ENCODE measurements at places on chromosomes 6 and 20. TPM values are rescaled to one million over a fixed set of nuclear protein-coding genes. Genes with fewer than 3 reads are reported as not detected.
A peak's percentile ranks its signal among the peaks of the same experiment; 100 is the strongest.

DNA sequence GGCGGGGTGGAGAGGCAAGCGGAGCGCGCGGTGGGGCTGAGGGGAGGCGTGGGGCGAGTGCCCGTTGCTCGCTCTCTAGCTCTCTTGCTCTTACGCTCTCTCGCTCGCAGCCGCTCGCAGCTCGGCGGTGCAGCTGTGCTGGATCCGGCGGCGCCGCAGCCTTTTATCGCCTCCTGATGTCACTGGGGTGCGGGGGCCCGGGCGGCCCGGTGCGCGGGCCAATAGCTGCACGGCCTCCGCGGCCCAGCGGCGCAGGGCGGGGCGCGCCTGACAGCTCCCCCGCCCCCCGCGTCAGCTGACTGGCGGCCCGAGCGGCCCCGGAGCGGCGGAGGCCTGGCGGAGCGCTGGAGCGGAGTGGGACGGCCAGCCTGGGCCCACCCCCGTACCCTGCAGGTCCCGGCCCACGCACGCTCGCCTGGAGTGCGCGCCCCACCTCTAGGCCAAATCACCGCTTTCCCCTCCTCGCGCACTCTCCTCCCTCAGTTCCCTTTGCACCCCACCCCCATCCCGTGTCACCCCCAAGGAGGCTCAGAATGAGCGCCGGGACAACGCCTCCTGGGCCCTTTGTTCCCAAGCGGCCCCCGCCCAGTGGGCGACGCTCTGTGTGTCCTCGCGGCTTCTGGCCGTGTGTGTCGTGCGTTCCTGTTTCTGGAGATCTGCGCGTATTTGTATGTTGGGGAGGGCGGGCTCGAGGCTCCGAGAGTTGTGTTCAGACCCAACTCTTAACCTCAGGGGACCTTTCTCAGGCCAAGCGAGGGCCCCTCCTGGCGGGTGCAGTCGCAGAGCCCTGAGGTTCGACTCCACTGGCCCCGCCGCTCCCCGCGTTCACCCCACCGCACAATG is at the start of gene MAFB:
TSS of gene MAFB (minus strand) at position 137 of the 843 bp plus-strand sequence. CDS start 386 bp downstream, outside the sequence.
- peaks cover 53% of the 10 kb centered on the region for H3K27me3 ChIP-seq
- no peaks in the 10 kb centered on the region for H3K4me1 ChIP-seq
- peak within 1 kb of the TSS; percentile 69 for H3K4me3 ChIP-seq
- H3K27ac ChIP-seq: peak within 1 kb of the TSS; percentile 44

GRCh38 chr20:13261460-13262301 is 40.6 kb downstream of the ISM1 start:
- no peak overlapping the region for H3K4me3 ChIP-seq
- H3K36me3 ChIP-seq: no peaks in the 10 kb centered on the region
- DNase-seq: peak; percentile 92
- peaks cover 2% of the 10 kb centered on the region for H3K4me1 ChIP-seq
- no peaks in the 10 kb centered on the region for H3K27me3 ChIP-seq
- H3K27ac ChIP-seq: no peak overlapping the region

The HTR1E gene
- total RNA-seq: not detected

GRCh38 chr6:80527552-80528052 is 421.1 kb downstream of the BCKDHB start:
- H3K36me3 ChIP-seq: no peaks in the 10 kb centered on the region
- no peak overlapping the region for H3K4me3 ChIP-seq
- peaks cover 8% of the 10 kb centered on the region for H3K4me1 ChIP-seq
- no peaks in the 10 kb centered on the region for H3K27me3 ChIP-seq

The SLC52A3 gene
- total RNA-seq: not detected

- no peak overlapping the region for H3K4me3 ChIP-seq
- no peaks in the 10 kb centered on the region for H3K27me3 ChIP-seq
- H3K27ac ChIP-seq: no peak overlapping the region
- no peaks in the 10 kb centered on the region for H3K4me1 ChIP-seq
- H3K36me3 ChIP-seq: peaks cover 20% of the 10 kb centered on the region
These were observed 10.0 kb upstream of the PRR18 start for GRCh38 chr6:166318227-166318626.

GRCh38 chr20:17545127-17545526 is 13.9 kb upstream of the BFSP1 start:
- H3K27me3 ChIP-seq: no peaks in the 10 kb centered on the region
- peaks cover 27% of the 10 kb centered on the region for H3K4me1 ChIP-seq
- no peaks in the 10 kb centered on the region for H3K36me3 ChIP-seq
- H3K27ac ChIP-seq: no peak overlapping the region
- no peak for DNase-seq

GRCh38 chr20:50172347-50173013 is 18.1 kb upstream of the CEBPB start:
- peak overlapping the region; percentile 89 for H3K4me3 ChIP-seq
- H3K4me1 ChIP-seq: peaks cover 13% of the 10 kb centered on the region
- peak; percentile 97 for DNase-seq
- peak overlapping the region; percentile 91 for H3K27ac ChIP-seq
- H3K36me3 ChIP-seq: no peaks in the 10 kb centered on the region
- no peaks in the 10 kb centered on the region for H3K27me3 ChIP-seq

Data from osteoblast (primary cell).